ENCODE measurements at places on chromosomes 1 and 21. TPM values are rescaled to one million over a fixed set of nuclear protein-coding genes. Genes with fewer than 3 reads are reported as not detected.

The LRRIQ3 gene
- 5.4 TPM for polyA plus RNA-seq

The H6PD gene
- 35.7 TPM for polyA plus RNA-seq

The C1orf167 gene
- polyA plus RNA-seq = not detected

The KCNJ10 gene
- polyA plus RNA-seq = 25.3 TPM

The AADACL3 gene
- not detected for polyA plus RNA-seq

The GPR25 gene
- not detected for polyA plus RNA-seq

The OR13G1 gene
- not detected for polyA plus RNA-seq

The OR2T3 gene
- not detected for polyA plus RNA-seq

The PRR9 gene
- not detected for polyA plus RNA-seq

The MATN1 gene
- 0.36 TPM for polyA plus RNA-seq

The UMODL1 gene
- polyA plus RNA-seq = 0.45 TPM

The OLIG2 gene
- 0.13 TPM for polyA plus RNA-seq

The TLR5 gene
- 6.0 TPM for polyA plus RNA-seq

The USH2A gene
- polyA plus RNA-seq = 0.22 TPM

The CSMD2 gene
- polyA plus RNA-seq = 1.3 TPM

The ETV3L gene
- not detected for polyA plus RNA-seq

The RNU5D-1 gene
- polyA plus RNA-seq = not detected

The ISG15 gene
- 9.0 TPM for polyA plus RNA-seq

The AJAP1 gene
- 2.9 TPM for polyA plus RNA-seq

The AUNIP gene
- 3.9 TPM for polyA plus RNA-seq

The LCE1D gene
- not detected for polyA plus RNA-seq

The TOR1AIP2 gene
- polyA plus RNA-seq = 41.3 TPM

The WLS gene
- 145 TPM for polyA plus RNA-seq

DNA sequence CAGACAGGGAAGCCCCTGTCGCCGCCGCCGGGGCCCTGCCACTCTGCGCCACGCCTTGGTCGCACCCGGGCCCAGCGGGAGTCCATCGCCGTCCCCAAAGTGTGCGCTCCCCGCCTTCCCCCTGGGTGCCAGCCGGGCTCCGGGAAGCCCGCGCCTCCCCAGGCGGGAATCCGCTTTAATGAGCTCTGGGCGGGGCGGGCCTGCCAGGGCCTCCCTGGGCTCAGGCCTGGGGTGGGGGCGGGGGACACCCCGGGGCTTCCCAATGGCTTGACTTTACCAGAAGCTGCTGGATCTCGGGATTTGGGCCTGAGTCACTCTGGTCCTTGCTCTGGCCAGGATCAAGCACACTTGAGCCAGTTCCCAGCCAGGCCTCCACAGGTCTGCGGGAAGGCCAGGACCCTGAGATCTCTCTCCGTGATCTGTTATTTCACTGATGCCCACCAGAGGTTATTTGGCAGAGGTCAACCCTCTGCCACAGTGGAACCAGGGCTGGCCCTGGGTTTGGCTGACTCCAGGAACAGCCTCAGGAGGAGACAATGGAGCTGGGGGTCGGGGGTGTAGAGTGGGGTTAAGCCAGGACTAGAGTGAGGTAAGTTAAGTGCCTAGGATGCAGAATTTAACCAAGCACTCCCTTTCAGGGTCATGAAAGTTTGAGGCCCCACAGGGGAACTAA is 178.4 kb upstream of the EDN2 start:
- DNase-seq = no peak

DNA sequence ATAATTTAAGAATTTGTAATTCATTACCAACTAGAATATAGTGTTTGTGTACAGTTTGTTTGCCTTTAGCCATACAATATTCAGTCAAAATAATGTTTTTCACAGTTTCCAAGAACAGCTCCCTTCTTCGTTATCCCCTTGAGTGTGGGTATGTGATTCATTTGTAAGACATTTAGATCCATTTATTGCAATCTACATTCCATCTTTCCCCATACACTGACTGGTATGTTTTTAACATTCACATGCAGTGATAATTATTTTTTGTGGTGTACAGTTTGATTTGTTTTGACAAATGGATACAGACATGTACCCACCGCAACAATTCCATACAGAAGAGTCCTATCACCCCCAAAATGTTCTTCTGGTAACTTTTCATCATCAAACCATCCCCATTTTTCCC is 589.1 kb upstream of the ADAMTS5 start:
- DNase-seq = no peak

DNA sequence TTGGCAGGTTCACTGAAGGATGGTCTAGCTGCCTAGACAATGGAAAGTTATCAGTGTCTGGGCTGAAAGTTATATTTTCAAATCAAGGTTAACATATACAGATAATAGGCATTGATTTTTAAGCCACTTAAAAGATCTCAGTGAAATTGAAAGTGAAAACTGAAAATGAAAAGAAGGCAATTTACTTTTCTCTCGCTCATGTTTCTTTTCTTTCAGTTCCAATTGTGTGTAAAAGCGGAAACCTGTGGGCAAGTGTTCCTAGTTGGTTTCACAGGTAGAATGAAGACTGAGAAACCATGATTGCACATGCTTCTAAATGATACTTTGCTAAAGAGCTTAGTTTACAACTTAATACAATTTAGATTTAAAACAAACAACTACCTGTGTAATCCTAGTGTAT is 383.7 kb downstream of the ZP4 start:
- DNase-seq = no peak

DNA sequence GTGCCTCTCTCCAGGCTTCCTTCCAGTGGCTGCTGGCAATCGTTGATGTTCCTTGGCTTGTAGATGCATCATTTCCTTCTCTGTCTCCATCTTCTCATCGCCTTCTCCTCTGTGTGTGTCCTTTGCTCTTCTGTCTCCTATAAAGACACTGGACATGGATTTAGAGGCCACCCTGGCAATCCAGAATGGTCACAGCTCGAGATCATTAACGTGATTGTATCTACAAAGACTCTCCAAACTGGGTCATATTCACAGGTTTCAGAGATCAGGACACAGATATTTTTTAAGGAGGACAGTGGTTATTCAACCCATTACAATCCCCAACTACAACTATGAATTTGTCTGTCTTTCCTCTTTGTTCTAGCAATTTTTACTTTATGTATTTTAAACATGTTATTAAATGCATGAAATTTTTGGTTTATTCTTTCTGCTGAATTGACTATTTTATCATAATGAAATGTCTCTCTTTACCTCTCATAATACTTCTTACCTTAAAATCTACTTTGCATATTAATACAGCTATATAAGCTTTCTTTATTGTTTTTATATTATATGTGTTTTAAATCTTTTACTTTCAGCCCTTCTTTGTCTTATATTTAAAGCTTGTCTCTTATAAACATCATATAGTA is 22.8 kb downstream of the CR1 start:
- DNase-seq = no peak

DNA sequence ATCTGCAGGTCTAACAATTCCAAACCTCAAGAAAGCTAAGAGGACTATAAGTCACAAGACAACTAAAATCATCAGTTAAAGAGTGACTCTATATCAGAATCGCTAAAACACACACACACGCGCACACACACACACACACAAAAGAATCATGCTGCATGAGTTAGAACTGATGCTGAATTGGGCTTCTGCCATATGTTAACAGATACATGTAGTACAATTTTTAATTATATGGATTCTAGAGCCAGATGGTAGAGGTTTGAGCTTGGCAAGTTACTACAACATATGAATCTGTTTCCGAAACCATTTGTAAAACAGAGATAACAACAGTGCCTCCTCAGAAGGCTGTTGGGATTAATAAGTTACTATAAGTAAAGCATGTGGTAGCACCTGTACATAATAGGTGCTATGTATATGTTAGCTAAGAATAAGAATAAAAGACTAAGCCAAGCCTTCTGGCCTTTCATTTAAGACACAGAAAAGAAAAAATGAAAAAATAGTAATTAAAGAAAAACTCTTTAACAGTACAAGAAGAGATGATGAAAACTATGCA is 17.9 kb downstream of the EPRS1 start:
- DNase-seq = no peak

GRCh38 chr21:31107871-31108270 is 69.6 kb upstream of the KRTAP19-8 start:
- DNase-seq = no peak

DNA sequence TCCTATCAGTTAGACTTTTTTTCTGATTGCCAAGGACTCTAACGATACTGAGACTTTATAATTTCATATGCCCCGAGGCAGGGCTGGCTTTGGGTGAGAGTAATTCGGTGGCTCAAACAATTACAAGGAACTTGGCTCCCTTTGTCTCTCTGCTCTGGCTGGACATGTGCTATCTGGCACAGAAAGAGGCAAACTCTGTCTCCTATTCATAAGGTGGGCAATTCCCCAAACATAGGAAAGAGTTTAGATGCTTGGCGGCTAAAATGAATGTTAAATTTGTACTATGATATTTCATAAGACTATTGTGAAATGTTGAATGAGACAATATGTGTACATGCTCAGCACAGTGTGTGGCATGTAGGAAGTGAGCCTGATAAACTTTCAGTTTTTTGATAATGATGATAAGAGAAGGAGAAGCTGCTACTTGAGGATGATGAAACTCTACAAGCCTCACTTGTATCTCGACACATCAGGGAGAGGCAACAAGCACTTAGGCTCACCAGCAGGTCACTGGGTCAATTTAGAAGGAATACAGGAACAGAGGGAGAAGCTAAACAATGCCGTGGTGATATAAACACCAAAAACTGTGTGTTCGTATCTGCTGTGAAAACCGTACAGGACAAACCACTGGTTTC is 12.6 kb upstream of the NTPCR start:
- DNase-seq = no peak

DNA sequence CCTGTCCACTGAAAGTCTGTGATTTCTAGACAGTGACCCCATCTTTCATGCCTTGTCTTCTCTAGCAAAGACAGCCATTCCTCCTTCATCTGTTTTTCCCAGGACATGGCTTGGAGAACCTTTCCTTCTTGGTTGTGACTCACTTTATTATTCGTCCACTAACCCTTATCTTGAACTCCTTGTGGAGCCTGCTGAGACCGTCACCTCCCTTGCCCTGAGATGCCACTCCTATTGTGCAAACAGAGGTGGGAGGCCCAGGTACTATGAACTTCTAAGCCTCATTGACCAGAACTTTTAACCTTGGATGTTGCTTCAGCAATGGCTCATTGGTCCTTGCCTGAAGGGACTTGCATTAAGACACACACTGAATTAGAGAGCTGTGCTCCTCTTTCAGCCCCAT is 117.5 kb downstream of the FOXD2 start:
- no peak for DNase-seq

DNA sequence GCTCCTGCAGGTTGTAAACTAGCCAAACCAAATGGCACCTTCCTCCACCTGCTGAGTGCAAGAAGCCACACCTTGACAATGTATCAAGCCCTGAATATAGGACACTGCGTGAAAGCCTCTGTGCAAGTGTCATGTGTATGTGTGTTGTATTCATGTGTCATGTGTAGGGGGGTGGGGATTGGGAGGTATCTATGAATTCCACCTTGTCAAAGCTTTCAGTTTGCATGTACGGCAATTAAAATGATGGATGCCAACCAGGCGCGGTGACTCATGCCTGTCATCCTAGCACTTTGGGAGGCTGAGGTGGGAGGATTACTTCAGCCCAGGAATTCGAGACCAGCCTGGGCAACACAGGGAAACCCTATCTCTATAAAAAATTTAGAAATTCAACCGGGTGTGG is 19.8 kb downstream of the CD34 start:
- DNase-seq = no peak

DNA sequence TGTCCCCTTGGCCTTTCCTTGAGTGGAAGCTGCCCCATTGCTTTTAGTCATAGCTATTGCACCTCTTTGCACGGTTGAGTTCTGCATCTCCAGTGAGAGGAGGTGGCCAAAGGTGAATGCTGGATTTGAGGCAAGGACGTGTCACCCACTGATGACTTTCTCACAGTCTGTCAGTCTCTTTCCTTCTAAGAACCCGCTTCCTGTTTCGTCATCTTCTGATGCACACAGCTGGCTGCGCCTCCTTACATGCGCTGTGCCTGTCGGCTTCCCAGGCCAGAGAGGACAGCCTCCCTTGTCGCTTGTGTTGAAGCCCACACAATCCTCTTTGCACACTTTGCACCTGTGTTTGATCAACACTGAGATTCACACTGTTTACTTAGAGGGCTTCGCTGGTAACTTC is 41.8 kb upstream of the PWP2 start:
- DNase-seq = no peak

- no peak for DNase-seq
These were observed 92.1 kb downstream of the WDR3 start for GRCh38 chr1:118021668-118022067.

GRCh38 chr1:160907976-160908375 is 23.0 kb upstream of the ITLN1 start:
- no peak for DNase-seq

GRCh38 chr1:160837558-160838205 is 25.0 kb downstream of the CD244 start:
- DNase-seq = no peak

- DNase-seq = no peak
These were observed 17.1 kb upstream of the RNF11 start for GRCh38 chr1:51219022-51219421.

GRCh38 chr1:3034162-3034561 is 12.9 kb downstream of the ACTRT2 start:
- no peak for DNase-seq

- no peak for DNase-seq
These were observed 81.4 kb upstream of the WLS start for GRCh38 chr1:68313735-68314134.

GRCh38 chr1:203169770-203170520 is 5.7 kb downstream of the MYBPH start:
- DNase-seq = no peak

DNA sequence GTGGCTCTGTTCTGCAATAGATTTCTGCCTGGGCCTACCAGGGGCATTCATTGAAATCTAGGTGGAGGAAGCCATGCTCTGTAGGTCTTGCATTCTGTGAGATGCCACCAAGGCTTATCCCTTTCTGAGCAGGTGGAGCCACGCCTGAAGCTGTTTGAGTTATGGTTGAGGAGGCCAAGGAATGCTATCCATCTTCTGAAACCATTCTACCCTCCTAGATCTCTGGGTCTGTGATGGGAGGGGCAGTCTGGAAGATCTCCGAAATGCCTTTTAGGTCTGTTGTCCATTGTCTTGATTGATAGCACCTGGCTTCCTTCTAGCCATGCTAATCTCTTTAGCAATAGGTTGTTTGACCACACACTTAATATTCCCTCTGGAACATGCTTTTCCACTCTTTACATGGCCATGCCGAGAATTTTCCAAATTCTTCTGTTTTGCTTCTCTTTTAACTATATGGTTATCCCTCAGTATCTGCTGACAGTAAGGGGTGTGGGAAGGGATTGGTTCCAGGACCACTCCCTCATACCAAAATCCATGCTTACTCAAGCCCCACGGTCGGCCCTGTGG is 45.2 kb downstream of the AK4 start:
- DNase-seq = no peak

GRCh38 chr1:21857142-21857839 is 45.2 kb downstream of the LDLRAD2 start:
- DNase-seq = no peak

GRCh38 chr1:93605812-93606512 is 75.7 kb downstream of the BCAR3 start:
- no peak for DNase-seq

GRCh38 chr1:31900790-31901189 is 37.4 kb downstream of the PTP4A2 start:
- no peak for DNase-seq

All from renal cortex interstitium (tissue), 15 donors.